ENCODE measurements at places on chromosomes 2 and 18.
A peak's percentile ranks its signal among the peaks of the same experiment; 100 is the strongest.

GRCh38 chr18:79952996-79953559 lies 1.6 kb upstream of the SLC66A2 start:
- no peak for DNase-seq

DNA sequence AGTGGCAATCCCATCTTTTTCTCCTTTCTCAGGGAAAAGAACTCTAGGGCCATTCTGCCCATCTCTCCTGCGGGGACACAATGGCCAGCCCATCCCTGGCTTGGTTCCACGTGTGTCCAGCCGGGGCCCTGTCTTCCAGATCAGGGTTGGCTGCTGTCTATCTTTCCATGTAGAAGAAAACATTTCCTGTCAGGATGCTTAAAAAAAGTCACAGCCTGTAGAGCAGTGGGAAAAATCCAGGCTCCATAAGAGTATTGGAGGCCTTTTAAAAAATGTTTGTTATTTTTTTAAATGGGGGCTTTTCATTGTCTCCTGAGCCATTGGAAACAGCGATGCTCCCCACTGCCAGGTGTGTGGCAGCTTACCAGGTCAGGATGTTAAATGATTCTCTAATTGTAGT lies 105.6 kb downstream of the TGFA start:
- DNase-seq = no peak

DNA sequence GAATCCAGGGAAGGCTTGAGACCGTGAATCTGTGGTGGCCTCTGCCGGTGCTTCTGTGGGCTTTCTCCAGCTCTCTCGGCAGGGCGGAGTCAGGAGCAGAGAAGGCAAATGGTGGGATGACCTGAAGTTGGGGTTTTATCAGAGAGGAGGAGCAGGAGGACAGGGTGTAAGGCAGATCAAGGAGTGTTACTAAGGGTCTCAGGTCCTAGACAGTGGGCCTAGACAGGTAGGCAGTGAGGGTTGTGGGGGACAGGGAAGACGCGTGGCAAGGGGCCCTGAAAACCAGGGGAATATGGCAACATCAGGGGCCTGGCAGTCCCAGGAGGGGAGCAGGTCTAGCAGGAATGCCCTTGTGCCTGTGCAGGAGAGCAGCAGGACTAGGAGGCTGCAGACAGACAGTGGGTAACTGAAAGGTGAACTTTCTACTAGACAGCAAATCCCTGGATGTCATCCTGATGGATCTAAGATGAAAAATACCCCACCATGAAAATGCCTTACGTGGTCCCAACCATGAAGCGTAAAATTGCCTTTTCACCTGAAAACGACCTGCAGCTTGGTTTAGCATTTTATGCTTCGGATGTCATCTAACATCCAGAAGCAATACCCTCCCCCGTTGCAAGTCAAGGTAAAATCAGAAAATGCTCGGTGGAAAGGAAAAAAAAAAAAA lies 42.1 kb downstream of the SRSF7 start:
- DNase-seq = no peak

GRCh38 chr18:79553696-79554095 lies 125.9 kb upstream of the CTDP1 start:
- DNase-seq = no peak

DNA sequence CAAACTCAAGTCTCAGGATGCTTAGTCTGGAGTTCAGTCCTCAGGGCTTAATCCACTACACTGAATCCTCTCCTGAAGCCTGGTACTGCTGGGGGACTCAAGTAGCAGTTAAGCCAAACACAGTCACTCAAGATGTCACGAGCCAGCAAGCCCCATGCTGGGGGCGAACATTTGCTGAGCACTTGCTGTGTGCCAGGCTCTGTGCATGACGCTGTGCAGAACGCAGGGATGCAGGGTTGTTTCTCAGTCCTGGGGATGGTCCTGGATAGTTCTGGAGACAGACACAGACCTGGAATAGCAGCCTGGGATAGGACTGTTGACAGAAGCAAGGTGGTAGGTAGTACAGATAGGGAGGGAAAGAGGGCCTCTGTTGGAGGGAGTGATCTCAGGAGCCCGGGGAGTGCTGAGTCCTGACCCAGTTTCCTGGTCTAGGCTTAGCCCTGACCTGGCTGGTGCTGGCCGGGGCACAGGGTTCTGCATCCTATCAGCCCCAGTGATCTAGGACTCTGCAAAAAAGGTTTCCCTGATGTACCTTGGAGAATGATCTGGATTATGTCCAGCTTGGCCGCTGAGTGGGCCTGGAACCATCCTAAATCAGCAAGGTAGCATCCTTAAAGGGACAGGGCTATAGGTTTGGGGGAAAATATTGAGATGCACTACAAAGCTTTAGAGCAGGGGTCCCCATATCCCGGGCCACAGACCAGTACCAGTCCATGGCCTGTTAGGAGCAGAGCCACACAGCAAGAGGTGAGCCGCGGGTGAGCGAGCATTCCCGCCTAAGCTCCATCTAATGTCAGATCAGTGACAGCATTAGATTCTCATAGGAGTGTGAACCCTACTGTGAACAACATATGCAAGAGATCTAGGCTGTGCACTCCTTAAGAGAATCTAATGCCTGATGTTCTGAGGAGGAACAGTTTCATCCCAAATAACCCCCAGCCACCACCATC lies 54.7 kb upstream of the OTOF start:
- no peak for DNase-seq

- DNase-seq = no peak
Measured at GRCh38 chr2:98749066-98749450, 18.1 kb upstream of the MGAT4A start.

DNA sequence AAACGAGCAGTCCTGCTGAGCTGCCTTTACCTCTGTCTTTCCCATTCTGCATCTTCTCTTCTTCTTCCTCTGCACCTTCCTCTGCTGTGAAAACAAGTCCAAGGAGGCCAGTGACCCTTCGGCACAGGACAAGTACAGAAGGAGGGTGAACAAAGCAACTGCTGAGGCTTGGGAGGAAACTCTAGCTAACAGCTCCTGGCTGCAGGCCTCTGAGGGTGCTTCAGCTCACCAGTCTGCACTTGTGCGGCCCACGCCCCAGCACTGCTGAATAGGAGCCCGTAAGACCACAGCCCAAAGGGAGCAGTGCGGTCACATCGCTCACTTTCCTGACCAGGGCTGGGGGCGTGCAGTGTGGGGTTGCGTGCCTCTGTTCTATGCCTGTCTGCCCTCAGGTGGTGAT lies 42.1 kb upstream of the DNMT3A start:
- DNase-seq = no peak

DNA sequence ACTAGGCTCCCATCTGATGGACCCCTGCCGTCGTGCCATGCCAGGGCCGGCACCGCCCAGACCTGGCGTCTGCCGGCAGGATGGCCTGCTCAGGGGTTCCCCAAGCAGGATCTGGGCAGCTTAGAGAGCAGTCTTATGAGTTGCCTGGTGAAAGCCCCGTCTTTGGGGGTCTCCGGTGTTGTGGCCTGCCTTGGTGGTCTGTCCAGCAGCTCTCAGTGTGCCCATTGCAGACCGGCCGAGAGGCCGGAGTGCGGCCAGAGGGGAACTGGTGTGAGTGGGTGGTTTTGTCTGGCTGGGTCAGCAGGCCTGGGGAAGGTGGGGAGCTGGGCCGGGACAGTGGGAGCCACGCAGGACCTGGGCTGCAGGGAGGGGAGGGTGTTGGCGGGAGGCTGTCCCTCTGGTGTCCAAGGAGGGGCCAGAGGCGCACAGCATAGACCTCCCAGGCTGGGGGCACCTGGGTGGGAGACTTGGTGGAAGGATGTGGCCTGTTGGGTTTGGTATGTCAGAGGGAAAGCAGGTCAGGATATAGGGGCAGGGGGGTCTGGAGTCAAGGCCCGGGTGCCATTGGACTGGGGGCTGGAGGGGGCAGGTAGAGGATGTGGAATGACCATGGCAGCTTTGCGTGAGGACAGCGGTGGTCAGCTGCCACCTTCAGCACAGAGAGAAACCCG lies 16.5 kb downstream of the GPC1 start:
- DNase-seq = no peak

DNA sequence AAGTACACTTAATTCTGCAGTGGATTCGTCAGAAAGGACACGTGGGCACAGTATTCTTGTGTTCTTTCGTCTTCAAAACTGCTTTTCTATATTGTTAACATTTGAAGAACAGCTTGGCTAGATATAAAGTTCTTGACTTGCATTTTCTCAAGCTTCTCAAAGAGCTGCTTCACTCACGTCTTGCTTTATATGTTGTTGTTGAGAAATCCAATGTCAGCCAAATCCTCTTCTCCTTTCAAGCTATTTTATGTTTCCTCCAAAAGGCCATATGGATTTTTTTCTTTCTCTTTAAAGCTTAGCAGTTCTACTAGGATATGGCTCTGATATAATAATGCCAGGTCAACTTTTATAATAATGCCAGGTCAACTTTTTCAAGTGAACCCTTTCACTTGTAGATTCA lies 65.5 kb upstream of the CYP1B1 start:
- no peak for DNase-seq

DNA sequence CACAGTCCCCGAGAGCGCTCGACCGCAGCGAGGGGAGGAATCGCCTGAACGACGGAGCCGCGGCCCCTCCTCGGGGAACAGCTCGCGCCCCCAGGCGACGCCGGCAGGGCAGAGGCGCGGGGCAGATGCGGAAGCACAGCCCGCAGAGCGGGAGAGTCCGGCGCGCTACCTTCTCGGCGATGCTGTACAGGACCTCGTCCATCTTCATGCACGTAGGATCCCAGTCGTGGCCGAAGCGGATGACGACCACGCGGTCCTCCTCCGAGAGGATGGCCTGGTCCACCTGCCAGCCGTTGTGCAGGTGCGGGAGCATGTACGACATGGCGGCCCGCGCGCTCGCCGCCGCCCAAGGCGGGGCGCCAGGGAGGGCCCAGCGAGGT lies 302 bp downstream of the TXNL4A start:
- peak; percentile 74 for DNase-seq

DNA sequence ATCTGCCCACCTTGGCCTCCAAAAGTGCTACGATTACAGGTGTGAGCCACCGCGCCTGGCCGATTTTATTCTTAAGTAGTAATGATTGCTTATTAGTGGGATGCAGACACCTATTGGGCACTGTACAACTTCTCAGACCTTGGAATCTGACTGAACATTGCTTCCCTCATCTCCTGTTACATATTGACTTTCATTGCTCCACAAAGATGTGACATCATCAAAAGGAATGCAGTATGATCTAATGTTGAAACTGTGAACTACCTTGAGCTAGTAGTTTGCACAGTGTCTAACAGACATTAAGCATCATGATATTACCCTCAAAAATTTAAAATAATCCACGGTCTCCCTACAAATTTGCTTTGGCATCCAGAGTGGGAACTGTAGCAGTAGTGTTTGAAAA lies 109.8 kb upstream of the SIX2 start:
- no peak for DNase-seq

DNA sequence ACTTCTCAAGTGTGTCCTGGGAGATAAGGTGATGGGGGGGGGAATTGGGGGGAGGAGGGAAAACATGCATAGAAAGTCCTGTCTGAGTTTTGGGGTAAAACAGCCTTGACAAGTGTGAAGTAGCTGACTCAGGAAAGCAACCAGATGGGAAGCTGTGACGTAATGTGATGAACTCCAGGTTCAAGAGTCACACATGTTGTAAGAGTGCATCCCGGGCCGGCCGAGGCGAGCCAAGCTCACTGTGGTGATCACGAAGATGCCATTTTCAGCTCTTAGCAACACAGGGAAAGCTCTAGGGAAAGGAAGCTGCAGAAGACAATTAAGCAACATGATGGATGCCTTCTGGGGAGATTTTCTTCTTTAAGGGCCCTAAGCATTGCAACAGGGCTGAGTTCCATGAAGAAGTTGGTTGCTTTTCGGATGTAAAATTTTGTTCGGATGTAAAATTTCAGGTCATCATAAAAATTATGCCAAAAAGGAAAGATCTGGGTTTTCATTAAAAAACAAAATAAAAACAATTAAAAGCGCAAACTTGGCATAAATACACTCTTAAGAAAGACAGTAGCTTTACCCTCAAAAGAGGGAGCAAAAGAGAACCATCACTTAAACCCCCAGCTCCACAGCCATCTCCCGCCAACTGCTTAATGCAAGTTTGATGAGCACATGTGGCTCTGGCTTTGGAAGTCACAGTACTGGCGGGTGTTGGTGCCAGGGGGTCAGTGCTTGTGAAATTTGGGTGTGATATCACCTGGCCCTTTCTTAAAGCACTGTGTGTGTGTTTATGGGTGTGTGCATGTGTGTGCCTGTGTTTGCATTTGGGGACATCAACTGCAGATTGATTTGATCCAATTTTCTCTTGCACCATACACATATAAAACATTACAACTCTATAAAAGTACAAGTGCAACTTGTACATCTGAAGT lies 19.1 kb downstream of the SERTAD2 start:
- no peak for DNase-seq

DNA sequence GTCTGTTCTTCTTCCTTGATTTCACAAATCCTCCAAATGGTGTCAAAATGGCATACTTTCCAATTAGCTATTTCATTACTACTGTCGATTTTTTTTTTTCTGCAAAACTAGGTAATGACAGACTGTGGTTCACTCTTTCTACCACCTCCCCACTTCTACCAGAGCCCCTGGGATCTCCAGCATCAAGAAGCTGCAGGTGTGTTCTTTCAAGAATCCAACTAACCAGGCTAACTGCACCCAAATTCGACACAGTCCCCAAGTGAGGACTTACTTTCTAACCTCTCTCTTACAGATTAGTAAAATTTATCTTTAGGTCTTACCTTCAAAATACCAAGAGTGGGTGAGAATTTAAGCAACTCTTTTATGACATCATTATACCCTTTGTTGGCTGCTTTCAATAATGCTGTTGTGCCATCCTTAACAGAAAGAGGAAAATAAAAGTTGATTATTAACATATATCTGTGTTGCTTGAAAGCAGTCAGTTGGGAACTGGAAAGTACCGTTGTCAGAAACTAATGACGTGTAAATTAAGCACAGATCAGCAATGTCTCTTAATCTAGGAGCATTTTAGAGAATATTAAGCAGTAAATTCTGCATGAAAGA lies 31.2 kb upstream of the NPC1 start:
- DNase-seq = no peak

DNA sequence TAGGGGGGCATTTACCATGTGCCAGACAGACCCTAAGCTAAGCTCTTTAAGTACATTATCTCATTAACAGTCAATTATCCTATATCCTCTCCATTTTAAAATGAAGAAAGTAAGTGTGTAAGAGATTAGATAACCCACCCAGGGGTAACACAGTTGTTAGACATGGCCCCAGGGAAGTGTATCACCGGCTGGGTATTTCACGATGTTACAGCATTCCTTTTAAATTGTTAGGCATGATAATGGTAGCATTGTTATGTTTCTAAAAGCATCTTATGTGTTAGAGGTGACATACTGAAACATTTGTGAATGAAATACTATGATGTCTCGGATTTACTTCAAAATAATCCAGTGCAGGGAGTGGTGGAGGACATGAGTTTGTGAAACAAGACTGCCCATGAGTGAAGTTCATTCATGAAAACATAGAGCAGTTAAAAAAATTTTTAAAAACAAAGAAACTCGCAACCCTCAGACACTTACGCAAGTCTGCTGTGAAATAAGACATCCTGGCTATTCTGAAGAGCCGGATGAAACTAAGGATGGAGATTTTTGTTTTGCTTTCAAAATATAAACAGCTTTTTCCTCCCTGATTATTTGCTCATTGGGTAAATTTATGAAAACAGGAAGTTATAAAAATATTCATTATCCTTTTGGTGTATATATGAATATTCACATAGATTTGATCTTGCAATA lies 54.9 kb downstream of the IL1RL2 start:
- no peak for DNase-seq

- DNase-seq = no peak
Measured at GRCh38 chr2:187971893-187972292, 319.8 kb upstream of the GULP1 start.

All from stimulated activated CD4-positive, alpha-beta T cell treated with anti-CD3 and anti-CD28 coated beads, Interleukin-15, amount 100 ng/mL, for 24 hours (primary cell).